ENCODE measurements at places on chromosomes 3 and 15.

- DNase-seq, result no peak
Observed at GRCh38 chr3:5580826-5581225, 393.3 kb downstream of the EDEM1 start.

GRCh38 chr3:189122526-189123205 lies 49.1 kb upstream of the TPRG1 start:
- no peak for DNase-seq

- no peak for DNase-seq
Observed at GRCh38 chr3:29064085-29064484, 216.8 kb upstream of the RBMS3 start.

DNA sequence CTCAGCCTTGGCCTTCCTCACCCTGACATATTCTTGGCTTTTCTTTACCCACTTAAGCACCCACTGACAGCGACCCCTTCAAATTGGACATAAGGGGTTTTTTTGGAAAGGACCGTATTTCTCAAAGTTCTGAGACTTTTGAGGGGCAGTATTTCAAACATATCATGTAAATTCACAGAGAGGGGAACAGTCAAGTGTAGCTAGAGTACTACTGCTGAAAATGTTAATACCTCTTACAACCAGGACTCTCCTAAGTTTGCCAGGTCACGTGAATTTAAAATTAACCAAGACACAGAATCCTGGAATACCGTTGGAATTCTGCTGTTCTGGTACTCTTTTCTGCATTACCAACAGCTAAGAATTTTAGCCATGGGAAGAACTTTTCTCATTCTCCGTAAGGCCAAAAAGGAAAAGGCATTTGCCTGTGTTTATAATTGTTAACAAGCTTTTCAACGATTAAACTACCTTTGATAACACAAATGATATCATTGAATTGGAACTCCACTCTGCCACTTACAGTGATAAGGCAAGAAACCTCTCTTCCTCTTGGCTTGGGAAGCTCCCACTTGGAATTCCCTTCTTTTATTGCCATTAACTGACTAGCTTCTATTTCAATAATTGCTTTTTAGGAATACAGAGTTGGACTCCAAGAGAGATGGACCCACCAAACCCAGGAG lies 597 bp upstream of the GBE1 start:
- peak; percentile 11 for DNase-seq

- peak; percentile 92 for DNase-seq
Observed at GRCh38 chr3:98692787-98693473, 70.2 kb upstream of the ST3GAL6 start.

- DNase-seq, result no peak
Observed at GRCh38 chr15:85974348-85974705, 105.3 kb upstream of the AGBL1 start.

- no peak for DNase-seq
Observed at GRCh38 chr3:46922426-46922825, 44.9 kb downstream of the PTH1R start.

DNA sequence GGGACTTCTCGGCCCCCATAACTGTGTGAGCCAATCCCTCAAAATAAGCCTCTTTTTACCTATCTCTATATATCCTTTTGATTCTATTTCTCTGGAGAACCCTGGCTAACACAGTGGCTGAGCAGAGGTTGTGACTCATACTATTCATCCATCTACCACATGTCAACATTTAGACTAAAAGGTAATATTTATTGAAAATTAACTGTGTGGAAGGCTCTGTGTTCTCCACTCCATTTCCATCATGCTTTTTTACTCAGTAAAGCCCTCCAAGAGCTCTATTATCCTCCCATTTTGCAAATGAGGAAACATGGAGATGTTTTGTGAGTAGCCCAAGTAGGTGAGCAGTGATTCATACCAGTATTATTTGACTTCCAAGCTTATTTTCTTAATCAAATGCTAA lies 217.9 kb upstream of the DCBLD2 start:
- no peak for DNase-seq

DNA sequence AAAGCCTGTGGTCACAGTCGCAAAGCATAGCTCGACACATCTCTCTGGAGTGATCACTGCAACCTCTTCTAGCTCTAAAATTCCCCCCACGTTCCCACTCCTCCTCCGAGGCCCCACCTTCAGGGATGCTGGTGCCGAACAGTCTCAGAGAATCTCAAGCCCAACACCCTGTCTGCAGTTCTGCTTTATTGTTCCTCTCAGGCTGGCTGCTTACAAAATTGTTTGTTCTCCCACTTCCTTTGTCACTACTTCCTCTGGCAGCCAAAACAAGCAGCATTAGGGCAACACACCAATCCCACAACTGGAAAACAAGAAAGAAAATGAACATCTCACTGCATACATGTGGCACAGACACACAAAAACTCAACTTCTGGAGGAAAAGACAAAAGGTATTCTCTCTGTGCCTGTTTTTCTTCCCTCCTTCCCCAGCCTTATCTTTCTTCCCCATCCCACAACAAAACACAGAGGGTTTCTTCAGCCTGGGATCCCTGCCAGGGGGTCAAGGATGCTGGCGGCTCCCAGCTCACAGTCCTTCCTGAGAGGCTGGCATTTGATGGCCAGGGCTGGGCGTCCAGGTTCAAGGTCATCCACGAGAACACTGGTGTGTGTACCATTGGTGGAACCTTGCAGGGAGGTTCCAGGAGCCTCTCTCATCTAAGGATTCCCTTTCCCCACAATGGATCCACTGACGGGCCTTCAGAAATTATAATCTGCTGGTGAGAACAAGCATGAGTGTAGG lies 108.4 kb downstream of the TMCO5A start:
- no peak for DNase-seq

DNA sequence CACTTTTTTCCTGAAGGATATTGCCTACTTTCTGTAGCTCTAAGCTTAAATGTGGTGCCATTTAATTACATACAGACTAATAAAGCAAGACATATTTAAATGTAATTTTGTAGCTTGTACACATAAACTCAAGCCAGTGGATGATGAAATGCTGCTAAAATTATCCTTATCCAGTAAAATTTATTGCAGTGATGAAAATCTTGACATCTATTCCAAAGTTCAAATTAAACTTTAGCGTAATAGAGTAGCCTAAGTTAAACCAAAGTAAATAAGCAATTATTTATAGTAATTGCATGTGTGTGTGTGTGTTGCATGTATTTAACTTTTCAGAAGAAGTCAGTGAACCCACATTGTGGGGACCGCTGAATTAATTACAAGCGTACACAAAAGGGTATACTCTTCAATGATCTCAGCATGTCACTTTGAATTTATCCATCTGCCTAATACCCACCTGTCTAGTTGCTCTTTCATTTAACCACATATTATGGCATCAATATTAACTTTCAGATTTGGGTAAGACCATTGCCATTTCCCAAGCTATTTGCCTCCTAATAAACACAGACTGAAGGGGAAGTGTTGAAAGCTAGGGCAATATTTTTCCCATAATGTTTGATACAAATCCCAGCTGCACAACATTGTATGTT lies 85.0 kb downstream of the MECOM start:
- no peak for DNase-seq

- DNase-seq, result no peak
Observed at GRCh38 chr3:143525408-143525807, 322.9 kb downstream of the SLC9A9 start.

- no peak for DNase-seq
Observed at GRCh38 chr15:98853617-98854420, 153.8 kb downstream of the PGPEP1L start.

DNA sequence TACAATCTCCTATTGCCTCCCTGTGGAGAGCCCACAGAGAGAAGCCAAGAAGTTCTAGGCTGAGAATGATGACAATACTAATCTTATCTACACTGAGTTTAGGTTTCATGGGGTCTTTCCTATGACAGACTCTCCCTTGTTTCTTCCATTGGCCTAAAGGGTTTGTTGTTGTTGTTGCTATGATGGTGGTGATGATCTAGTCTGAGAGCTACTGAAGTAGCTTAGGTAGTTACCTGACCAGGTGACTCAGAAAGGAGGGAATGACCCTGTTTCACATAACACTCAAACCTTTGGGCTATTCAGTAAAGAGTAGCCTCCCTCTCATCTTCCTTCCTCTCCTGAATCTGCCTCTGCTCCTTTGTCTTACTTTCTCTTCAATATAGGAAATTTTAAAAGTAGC lies 170.2 kb downstream of the GMNC start:
- DNase-seq, result no peak

- no peak for DNase-seq
Observed at GRCh38 chr3:75983111-75983510, 197.8 kb upstream of the ZNF717 start.

DNA sequence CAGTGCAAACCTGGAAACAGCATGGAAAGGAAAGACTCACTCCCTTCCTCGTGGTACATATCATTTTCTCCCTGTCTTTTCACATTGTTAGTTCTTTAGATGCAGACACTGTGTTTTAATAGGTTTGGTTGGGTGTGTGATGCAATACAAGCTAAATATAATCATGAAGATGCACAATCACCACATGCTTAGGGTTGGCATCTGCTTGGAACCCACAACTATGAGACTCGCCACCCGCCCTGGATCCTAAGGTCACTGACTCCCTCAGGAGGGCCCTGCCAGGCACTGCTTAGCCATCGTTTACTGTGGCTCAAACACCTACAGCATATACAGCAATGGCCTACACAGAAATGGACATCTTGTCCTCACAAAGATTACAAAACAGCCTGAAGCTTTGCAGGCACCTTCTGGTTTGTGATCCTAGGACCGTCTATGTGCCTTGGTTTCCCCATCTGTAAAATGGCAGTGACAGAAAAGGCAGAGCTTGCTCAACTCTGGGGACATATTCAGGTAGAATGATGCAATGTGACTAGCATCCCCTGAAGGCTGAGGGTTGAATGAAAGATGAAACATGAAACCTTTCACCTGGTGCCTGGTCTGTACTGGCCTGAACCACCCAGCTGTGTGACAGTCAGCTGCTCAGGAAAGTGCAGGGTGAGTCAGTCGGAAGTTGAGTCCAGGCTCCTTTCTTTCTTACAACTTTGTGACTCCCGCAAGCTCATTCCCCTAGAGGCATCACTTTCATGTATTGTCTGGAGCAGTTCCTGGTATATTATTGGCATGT lies 123.6 kb upstream of the PFN2 start:
- DNase-seq, result no peak

GRCh38 chr15:31266712-31267111 lies 59.9 kb upstream of the KLF13 start:
- DNase-seq, result no peak

- DNase-seq, result no peak
Observed at GRCh38 chr3:47359323-47359722, 21.5 kb upstream of the PTPN23 start.

- DNase-seq, result no peak
Observed at GRCh38 chr15:58308742-58309355, 122.9 kb upstream of the LIPC start.

- DNase-seq, result no peak
Observed at GRCh38 chr3:152508705-152509104, 240.0 kb downstream of the MBNL1 start.

DNA sequence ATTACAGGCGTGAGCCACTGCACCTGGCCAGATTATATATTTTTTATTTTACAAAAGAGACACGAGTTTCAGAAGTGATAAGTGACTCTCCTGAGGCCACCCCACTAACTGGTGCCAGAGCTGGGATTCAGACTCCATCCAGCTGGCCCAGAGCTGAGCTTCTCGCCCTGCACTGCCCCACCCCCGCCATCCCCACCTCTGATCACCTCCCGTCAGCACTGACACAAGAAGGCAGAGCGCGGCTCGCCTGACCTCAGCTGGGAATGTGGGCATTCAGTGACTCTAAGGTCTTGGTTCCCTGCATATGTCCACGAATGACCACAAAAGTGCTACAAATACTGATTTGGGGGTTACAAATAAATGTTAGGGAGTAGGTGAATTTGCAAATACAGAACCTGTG lies 56.1 kb upstream of the GALNT15 start:
- DNase-seq, result no peak

DNA sequence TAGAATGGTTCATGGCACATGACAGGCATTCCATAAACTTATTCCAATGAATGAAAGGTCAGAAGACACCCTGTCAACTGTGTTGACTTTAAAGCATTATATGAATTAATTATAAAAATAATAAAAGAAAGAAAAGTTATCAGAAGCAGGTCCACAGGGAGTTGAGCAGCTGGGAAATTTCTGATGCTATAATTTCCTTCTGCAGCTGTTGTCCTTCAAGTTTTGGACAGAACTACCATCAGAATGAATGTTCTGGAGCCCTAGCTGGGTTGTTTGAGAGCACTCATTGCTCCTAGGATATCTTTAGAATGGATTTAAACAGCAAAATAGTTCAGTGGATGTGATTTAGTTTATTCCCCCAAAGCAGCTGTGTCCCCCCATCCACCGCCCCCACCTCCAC lies 232.4 kb upstream of the PROK2 start:
- no peak for DNase-seq

- DNase-seq, result peak; percentile 44
Observed at GRCh38 chr3:94069194-94069813, 6.4 kb downstream of the NSUN3 start.

DNA sequence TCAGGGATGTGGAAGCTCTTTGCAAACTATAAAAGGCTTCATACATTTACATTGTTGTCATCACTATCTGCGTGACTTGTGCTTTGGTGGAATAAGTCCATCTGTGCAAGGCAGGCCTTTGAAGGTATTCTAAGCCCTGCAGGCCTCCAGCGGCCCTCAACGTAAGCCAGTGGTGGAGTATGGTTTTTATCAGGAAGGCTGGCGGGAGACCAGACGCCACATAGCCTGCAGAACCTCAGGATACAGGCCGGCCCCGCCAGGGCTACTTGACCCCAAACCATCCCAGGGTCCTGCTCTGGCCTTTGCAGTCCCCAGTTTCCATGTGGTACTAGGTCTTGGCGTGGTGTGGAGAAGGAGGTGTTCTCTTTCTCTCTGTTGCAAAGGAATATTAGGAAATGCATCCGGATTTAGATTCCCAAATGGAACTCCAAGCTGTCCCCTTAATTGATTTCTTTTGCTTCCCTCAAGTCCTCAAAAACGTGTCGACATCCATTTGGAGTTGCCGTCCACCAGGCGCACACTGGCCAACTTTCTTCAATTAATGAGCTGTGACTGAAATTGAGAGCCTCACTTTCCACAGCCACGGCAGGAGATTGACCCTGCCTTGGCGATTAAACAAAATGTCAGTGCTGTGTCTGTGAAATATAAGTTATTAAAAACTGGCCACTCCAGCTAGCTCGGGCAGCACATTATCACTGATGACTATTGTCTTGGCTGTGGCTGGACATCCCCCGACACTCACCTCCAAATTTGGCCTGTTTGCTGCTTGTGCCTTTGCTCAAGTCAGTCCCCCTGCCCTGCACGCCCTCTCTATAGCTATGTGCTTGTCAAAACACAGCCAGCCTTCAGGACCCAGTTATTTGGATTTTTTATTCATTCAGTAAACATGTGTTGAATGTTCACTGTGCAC lies 239.8 kb upstream of the TLE3 start:
- DNase-seq, result no peak

DNA sequence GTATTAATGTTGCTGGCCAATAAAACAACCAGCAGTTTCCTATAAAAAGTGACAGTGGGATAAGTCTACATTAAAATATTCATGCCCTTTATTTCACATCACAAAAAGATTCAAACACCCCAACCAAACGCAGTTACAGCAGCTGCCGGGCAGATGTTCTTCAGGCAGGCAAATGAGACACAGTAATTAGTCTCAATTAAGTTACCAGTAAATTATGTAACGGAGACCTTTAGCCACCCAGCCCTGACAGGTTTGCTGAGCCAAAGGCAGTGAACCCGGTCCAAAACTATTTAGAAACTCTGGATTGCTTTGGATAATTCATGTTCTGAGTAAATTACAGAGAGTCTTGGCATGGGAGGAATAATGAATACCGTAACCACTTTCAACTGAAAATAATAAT lies 289.2 kb upstream of the LYSMD4 start:
- DNase-seq, result no peak

- DNase-seq, result no peak
Observed at GRCh38 chr3:148646126-148646665, 51.5 kb upstream of the AGTR1 start.

GRCh38 chr15:90829942-90830440 lies 38.4 kb upstream of the FURIN start:
- no peak for DNase-seq

Measured in lung microvascular endothelial cell (primary cell).